AG09309 (cell line): ENCODE measurements at places on chromosomes 3 and 15.

DNA sequence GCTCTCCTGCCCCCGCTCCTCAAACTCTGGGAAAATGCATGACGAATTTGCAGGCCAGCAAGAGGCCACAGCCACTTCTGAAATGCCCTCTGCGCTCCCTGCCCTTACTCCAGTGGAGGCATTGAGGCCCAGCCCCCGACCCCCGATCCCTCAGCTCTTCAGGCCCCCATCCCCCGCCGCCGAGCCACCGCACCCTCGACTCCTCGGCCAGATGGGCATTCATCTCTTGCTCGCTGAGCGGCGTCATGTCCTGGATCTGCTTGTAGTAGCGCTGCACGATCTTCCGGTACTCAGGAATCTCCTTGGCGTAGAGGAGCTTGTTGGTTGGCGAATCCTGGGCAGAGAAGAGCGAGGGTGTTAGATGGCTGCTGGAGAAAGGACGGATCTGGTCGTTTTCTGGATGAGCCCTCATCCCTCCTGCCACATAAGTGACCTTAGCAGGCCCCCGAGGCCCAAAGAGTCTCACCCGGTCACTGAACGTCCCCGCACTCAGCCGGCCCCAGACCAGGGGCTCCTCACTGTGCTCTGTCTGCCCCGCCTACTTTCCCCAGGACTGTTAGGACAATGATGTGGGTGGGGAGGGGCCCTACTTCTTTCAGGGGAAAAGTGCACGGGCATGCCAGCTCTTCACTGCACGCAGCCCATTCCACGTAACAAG is 14.0 kb downstream of the H1-8 start:
- DNase-seq, result no peak

GRCh38 chr15:62026487-62027262 is 33.6 kb downstream of the VPS13C start:
- DNase-seq, result no peak

DNA sequence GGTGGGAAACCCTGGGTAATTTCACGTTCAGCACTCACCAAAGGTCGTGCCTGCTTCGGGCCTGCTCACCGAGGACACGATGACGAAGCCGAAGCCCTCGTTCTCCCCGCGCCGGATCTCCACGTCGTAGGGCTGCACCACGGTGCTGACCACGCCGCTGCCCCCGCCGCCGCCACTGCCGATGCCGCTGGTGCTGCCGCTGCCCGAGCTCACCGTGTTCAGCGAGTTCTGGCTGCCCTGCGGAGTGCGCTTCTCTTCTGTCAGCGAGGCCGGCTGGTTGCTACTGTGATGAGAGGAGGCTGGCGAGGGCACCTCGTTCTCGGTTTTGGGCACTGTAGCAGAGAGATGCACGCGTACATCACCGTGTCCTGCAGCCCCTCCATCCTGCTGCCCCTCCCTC is 659.5 kb downstream of the MAGI1 start:
- DNase-seq, result no peak

- no peak for DNase-seq
These were observed 57.2 kb downstream of the POLQ start for GRCh38 chr3:121488628-121489027.

DNA sequence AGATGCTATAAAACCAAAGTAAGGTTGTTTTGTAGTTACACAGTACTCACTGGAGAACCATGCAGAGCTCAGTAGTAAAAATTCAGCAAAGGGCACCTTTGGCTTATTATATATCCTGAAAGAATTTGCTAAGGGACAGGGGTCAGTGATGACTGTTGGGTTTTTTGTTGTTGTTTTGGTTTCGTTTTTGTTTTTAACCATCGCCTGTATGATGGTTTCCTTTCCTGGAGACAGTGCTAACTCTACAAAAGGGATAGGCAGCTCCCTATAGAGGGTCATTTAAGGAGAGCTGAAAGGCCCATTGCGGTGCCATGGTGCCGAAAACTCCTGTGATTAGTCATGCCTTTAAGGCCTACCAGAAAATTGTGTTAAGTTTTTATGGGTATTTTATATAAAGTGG is 118.2 kb upstream of the GOLIM4 start:
- no peak for DNase-seq

DNA sequence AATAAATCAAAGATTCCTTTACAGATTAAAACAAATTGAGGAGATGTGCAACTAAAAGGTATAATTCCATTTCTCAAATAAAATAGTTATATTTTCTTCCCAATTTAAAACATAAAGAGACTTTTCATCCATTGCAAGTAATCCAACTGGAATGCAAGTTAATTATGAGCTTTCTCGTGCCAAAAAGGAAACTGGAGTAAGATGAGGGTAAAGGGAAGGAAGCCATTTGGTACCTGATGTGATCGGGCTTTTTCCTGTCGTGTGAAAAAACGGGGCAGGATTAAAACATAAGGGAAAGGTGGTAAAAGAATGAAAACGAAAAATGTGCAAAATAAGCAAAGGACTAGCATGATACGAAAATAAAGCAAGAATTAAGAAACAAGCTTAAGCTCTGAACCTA is 41.8 kb upstream of the XXYLT1 start:
- DNase-seq, result no peak
